Fibroblast of pulmonary artery (primary cell): ENCODE measurements at places on chromosomes 1 and 21.

GRCh38 chr1:224497714-224498573, 63.3 kb upstream of the WDR26 start:
- DNase-seq: peak; percentile 77

DNA sequence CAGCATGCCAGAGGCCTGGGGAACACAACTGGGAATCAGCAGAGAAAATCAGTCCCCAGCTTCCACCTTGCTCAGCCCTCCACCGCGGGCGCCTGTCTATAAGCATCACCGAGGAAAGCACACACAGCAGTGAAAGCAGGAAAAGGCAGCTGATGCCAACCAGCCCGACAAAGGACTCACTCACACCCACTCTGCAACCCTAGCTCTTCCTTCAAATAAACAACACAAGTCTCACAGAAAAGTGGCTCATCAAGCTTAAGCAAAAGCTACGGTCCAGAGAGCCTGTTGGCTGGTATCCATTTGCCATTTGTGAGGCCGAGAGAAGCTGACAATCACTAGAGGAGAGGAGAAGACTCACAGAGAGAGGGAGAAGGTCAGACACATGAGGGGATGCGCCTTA, 27.1 kb downstream of the MRAP start:
- no peak for DNase-seq

DNA sequence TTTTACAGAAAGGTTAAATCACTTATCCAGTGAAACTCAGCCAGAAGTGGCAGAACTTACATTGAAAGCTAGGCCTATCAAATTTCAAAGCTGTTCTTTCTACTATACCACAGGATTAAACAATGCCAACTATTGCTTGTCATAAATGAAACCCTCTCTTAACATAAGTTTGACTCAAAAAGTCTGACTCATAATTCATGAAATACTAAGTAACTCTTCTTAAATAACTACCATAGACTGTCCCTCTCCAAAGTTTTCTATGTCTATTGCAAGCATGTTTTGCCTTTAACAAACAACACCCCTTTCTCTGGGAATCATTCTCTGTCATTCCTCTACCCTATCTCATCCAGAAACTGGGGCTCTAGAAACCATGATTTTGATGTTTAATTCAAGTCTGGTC, 109.5 kb upstream of the UBE2U start:
- peak; percentile 53 for DNase-seq

GRCh38 chr1:212035835-212036605, 472 bp downstream of the DTL start:
- DNase-seq: no peak
